ENCODE measurements at places on chromosomes 11 and 22.

DNA sequence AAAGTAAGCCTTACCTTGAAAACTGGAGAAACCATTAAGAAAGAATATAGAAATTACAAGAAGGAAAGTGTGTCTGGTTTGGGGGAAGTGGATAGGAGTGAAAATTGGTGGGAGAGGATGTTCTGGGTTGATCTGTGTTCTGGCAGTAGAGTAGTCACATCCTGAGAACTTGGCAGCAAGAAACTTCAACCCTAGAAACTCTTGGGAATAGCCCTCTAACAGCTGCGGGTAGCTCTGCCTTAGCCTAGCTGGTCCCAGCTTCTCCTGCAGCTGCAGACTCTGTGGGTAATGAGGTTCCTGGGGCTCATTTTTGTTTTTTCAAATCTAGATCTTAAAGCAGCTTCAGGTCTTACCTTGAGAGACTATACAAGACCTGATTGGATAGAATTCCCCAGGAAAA, 24.2 kb upstream of the OR6X1 start:
- DNase-seq, result no peak

DNA sequence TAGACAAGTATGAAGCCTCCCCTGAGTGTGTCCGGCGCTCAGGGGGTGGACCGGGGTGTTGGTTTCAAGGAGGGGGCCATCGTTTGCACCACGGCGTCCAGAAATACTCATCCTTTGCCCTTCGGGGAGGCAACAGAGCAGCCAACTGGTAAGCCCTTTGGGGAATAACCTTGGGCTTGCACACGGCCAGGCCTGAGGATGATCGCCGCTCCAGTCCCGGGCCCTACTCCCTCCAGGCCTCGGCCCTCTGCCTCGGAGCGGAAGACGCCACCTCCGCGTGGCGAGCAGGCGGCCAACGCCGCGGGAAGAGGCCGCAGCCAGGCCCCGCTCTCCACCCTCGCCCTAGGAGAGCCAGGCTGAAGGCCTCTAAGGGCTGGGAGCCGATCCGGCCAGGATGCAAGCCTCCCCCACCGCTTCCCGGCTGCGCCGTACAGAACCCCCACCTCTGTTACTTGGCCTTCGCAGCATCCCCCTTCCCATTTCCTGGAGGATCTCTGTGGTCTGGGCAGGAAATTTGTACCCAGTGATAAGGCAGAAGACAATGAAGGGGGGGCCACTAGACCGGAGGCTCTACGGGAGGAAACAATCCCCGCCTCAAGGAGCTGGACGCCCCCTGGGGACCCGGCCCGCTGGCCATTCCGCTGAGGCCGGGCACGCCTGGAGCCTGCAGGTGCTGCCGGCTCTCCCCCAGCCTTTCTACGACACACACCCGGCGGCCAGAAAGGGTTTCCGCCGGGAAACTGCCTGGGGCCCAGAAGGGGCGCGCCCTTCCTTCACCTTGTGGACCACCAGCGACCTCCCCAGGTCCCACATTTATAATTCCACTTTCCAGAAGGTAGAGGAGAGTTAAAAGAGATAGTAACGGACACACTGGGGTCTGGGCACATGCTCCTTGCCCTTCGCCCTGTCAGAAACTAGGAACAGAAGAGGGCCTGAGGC, 2.6 kb downstream of the ESAM start:
- no peak for DNase-seq

DNA sequence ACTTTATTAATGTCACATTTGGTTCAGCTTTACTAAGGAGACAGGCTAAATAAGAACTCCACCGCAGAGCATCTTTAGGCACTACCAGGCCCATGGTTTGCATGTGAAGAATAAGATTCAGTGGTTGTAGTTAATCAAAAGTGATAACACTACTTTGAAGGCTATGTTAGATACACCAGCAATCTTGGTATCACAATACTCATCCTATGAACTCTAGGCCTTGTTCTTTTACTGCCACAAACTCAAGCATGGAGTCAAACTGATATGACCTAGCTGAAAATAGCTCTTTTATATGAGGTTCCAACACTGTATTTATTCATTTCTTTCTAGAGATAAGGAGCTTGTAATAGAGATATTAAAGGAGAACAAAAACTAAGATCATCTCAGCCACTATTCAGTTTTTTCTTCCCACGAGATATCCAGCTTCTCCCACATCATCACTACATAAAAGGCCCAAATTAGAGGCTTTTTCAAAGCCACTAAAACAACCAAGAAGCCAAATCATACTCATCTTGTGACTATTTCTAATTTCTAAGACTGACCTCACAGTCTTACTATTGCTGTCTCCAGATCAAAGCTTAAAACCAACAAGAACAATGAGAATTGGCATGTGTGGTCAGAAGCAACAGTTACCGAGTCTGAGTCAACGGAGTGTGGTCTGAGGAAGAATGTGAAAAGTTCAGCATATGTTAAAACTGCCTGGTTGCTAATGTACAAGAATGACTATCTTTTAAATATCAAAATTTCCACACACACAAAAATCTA, 25.1 kb upstream of the GUCY1A2 start:
- no peak for DNase-seq

DNA sequence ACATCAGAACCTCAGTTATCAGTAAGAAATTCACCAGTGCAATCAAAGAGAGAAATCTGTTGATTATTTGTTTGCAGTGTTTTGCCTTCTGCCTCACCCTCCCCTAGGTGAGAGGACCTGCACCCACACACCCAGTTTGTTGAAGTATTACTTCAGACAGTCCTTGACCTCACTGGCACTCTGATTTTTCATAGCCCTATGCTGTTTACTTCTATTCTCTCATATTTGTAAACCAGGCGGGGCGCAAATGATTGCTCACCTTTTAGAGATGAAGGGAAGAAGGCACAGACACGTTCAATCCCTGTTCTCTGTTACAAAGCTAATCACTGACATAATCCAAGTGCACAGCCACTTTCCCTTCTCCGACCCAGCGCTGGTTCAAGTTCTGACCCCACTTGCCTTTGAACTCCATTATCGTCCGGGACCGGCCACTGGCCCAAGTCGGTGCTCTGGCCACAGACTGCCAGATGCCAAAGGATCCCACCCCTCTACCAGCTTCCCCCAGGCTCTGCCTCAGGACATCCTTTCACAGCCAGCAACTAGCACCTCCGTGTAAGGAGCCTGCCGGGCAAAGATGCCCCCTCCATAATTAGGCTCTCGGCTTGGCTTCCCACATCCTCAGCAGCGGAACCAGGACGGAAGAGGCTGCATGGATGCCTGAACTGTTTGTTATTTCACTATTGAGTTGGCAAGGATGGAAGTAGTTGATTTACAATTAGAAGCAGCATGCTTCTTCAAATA, 1.7 kb downstream of the ETS1 start:
- no peak for DNase-seq

GRCh38 chr11:128790196-128790595, 76.9 kb downstream of the KCNJ1 start:
- no peak for DNase-seq

DNA sequence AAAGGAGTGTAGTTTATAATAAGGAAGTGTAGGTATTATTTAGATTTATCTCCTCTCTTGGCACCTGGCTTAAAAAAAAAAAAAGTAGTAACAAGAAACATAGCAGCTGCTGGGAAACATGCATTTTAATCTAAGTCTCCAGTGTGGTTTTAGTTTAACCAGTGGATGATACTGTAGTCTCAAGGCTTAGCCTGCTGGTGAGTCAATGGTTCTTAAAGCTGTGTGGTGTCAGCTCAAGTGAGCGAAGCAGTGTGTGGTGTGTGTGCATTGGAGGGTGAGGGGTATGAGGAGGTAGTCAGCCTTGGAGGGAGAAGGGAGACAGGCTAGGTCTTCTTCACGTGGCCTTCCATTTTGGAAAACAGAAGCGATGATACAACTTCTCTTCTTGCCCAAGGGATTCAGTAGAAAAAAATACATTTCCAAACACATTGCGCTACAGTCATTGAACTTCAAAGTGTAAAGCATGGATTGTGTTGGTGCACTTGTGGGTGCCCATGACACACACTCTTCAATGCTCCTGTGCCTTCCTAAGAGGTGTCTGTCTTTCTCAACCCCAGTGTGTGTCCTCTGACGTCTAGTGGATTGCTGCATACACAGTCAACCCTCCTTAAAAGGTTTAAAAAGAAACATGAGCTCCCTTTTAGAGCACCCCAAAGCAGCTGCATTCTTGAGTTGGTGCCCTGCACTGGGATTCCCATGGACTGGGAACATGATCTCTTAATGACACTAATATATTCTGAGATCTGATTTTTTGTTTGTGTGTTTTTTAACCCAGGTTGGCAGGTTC, 40.1 kb downstream of the ZBTB16 start:
- no peak for DNase-seq

DNA sequence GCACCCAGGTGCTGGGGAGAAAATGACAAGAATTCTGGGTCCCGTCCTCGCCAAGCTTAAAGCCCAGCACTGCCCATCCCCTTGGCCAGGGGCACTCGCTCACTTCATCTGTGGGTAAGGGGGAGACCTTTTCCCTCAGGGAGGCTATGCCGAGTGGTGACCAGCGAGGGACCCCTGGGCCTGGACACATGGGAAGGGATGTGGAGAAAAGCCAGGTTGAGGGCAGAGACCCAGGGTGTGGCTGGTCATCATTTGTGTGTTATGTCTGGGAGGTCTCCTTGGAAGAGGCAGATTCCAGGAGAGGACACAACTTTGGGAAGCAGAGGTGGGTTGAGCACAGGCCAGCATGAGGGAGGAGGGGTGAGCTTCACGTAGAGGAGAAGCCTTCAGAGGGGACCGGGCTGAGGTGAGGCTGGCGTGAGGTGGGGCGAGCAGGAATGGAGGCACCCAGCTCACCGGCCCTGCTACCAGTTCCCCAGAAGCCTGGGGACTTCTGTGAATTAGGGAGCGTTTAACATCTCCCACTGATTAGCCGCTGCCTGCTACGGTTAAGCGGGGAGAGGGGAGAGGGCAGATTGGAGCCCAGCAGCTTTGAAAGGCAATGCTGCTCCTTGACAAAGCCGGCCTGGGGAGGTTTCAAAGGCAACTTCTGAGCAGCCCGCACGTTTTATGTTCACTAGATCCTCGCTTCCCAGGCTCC, 25.8 kb upstream of the NECTIN1 start:
- DNase-seq, result no peak

DNA sequence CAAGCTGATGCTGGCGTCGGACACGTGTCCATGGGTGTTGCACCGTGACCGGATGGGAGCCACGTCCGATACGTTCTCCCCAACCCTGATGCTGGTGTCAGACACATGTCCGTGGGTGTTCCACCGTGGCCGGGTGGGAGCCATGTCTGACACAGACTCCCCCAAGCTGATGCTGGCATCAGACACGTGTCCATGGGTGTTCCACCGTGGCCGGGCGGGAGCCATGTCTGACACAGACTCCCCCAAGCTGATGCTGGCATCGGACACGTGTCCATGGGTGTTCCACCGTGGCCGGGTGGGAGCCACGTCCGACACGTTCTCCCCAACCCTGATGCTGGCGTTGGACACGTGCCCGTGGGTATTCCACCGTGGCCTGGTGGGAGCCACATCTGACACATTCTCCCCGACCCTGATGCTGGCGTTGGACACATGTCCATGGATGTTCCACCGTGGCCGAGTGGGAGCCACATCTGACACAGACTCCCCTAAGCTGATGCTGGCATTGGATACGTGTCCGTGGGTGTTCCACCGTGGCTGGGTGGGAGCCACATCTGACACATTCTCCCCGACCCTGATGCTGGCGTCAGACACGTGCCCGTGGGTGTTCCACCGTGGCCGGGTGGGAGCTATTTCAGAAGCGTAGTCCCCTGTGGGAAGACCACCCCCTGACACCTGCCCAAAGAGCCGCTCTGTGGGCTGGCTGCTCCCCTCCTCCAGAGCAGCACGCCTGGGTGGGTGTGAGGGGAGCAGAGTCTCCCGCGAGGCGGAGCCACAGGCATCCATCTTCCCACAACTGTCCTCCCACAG, 20.0 kb downstream of the SELENOO start:
- DNase-seq, result no peak

GRCh38 chr22:45579306-45579705, 76.6 kb downstream of the FBLN1 start:
- DNase-seq, result no peak

DNA sequence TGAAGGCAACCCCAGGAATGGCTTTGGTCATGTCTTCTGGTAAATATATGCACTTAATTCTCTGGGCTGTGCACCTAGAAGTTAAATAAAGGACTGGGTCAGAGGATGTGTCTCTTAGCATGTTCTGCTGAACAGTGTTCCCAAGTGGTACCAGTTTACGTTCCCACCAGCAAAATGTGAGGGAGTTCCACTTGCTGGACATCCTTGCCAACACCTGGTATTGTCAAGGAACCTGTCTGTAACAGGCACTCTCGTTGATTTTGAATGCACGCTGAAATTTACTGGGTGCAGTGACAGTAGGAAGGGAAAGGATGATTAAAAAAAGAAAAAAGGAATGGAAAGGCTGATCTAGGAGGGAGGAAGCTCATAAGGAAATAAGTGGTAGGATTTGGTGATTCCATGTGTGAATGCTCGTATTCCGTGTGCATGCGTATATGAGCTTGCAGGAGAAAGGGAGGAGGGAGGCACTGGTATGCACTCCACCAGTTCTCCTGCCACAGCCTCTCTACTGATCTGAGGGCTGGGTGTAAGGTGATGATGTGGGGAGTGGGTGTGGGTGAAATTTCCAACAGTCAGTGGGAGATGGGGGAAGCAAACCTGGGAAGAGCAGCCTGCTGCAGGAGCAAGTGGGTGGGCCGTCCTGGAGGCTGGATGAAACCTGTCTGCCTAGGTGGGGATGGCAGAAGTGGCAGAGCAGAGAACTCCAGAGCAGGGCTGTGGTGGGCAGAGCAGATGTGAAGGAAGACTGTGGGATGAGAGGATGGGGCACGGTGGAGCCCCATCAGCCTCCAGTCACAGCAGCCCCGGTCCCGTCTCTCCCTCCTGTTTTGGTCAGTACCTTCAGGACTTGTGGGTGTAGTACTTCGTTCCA, 15.0 kb downstream of the MED15 start:
- DNase-seq, result no peak

Measured in D341Med (cell line).